Thoracic aorta (tissue), 2 donors: ENCODE measurements at places on chromosomes 7 and 10. TPM values are rescaled to one million over a fixed set of nuclear protein-coding genes. Genes with fewer than 3 reads are reported as not detected.

- no peak overlapping the region for H3K4me3 ChIP-seq
- no peaks in the 10 kb centered on the region for H3K36me3 ChIP-seq
- H3K27me3 ChIP-seq: no peaks in the 10 kb centered on the region
- no peak overlapping the region for H3K27ac ChIP-seq
- H3K4me1 ChIP-seq: no peaks in the 10 kb centered on the region
Observed at GRCh38 chr10:6558272-6558671, 21.8 kb downstream of the PRKCQ start.

- no peaks in the 10 kb centered on the region for H3K27me3 ChIP-seq
- H3K27ac ChIP-seq: no peak overlapping the region
- DNase-seq: no peak
- no peaks in the 10 kb centered on the region for H3K36me3 ChIP-seq
Observed at GRCh38 chr7:1359051-1359400, 100.2 kb downstream of the MICALL2 start.

The MYOF gene
- 138 TPM for total RNA-seq

DNA sequence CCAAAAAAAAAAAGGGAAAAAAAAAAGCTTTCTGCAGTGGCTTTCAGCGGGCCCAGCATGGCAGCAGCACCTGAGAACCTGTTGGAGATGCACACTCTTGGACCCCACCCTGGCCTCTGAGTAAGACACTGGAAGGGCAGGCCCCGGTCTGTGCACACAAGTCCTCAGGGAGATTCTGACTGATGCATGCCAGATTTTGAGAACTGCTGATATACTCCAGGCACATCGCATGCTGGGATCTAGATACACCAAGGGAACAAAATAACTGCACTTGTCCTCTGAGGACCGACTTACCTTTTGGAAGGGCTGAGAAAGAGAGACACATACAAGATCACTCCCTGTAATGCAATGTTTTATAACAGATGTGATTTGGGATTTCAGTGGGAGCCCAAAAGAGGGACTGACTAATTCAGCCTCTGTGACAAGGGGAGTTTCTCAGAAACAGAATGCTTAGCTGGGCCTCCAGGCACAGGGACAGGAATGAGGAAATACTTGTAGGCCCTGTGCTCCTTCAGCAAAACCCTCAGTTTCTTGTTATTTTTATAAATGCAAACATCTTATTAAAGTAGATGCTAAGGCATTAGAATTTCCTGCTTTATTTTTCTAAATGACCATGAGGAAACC is 8.2 kb downstream of the EGFR start:
- no peaks in the 10 kb centered on the region for H3K36me3 ChIP-seq
- no peak for DNase-seq
- H3K27ac ChIP-seq: peak overlapping the region; percentile 65
- no peak overlapping the region for H3K4me3 ChIP-seq
- H3K4me1 ChIP-seq: peaks cover 83% of the 10 kb centered on the region

GRCh38 chr10:18282094-18282493 is 141.9 kb downstream of the CACNB2 start:
- no peak overlapping the region for H3K27ac ChIP-seq
- no peak for DNase-seq
- H3K36me3 ChIP-seq: no peaks in the 10 kb centered on the region

The SPDYE8 gene
- not detected for total RNA-seq

GRCh38 chr10:104324221-104324686 is 14.0 kb downstream of the ITPRIP start:
- DNase-seq: no peak
- H3K4me3 ChIP-seq: no peak overlapping the region
- H3K27me3 ChIP-seq: no peaks in the 10 kb centered on the region
- no peaks in the 10 kb centered on the region for H3K36me3 ChIP-seq
- peaks cover 92% of the 10 kb centered on the region for H3K4me1 ChIP-seq
- H3K27ac ChIP-seq: no peak overlapping the region

The ZKSCAN1 gene
- 25.6 TPM for total RNA-seq

The FOXL3 gene
- total RNA-seq: not detected

DNA sequence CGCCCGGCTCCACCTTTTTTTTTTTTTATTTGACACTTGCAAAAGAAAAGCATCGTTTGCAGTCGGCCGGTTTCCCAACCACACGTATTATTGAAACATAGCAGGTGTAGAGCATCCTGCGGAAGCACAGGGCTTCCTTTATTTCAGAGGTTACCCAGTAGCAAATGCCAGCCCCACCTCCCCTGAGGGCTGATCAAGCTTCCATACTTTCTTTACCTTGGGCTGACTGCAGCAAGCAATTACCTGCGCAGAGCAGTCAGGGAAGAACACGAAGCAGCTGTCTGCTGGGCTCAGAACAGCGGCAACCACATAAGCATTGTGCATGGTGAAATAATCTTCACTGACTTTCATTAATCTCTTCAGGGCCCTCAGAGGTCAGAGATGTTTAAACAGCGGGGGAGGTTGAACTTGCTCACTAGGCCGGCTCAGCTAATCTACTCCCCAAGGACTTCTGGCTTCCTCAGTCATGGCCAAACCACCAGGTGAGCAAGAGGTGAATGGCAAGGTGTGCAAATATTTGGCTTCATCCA is 784.7 kb upstream of the AUTS2 start:
- H3K36me3 ChIP-seq: no peaks in the 10 kb centered on the region
- no peak overlapping the region for H3K4me3 ChIP-seq
- no peaks in the 10 kb centered on the region for H3K27me3 ChIP-seq
- no peak overlapping the region for H3K27ac ChIP-seq

DNA sequence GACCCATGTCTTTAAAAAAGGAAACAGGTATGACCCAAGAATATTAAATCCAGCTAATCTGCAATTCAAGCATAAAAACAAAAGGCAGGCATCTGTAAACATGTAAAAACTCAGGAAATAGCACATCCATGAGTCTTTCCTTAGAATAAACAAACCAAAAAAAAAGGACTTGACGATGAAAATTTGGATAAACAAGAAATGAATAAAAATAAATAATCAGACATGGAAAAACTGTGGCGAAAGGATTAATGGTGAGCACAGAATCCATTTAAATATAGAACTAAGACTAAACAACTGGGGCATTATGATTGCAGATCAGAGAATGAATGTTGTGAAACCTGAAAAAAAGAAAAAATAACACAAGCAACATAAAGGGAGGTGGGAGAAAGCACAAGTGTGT is 170.1 kb downstream of the DOCK4 start:
- no peak overlapping the region for H3K4me3 ChIP-seq
- H3K27me3 ChIP-seq: no peaks in the 10 kb centered on the region
- H3K27ac ChIP-seq: no peak overlapping the region
- no peaks in the 10 kb centered on the region for H3K36me3 ChIP-seq
- DNase-seq: no peak
- no peaks in the 10 kb centered on the region for H3K4me1 ChIP-seq

DNA sequence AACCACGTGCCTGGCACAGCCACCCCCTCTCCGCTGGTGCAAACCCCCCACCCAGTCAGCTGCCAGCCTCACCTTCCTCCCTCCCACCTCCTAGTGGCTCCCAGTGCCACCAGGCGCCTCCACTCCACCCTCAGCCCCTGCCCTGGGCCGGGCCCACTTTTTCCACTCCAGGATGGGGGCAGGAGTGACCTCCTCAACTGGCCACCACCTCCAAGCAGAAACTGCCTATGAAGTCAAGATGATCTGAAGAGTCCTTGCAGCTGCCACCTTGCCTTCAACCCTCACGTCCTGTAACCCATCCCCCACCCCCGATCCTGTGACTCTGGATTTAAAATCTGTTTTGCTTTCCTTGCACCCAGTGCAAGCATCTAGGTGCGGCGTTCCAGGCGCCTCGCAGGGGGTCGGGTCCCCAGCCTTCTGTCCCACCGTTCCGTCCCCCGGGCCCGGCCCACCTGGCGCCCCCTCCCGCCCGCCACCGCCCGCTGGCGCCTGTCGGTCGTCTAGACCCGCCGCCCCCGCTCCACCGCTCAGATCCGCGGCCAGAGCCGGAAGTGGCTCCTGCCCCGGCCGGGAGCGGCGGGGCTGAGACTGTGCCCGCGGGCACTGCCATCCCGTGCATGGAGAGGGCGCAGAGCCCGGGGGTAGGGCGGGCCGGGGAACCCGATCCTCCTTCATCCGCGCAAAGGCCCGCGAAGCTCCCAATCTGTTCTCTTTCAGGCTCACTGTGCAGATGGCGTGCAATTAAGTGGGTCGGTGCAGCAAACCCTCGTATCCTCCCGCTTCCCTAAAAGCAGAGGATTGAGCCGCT is 51.2 kb upstream of the GTF2I start:
- no peaks in the 10 kb centered on the region for H3K27me3 ChIP-seq
- peak overlapping the region; percentile 66 for H3K27ac ChIP-seq
- H3K36me3 ChIP-seq: no peaks in the 10 kb centered on the region
- DNase-seq: no peak
- H3K4me3 ChIP-seq: peak overlapping the region; percentile 71
